ENCODE measurements at places on chromosomes 12 and 14. TPM values are rescaled to one million over a fixed set of nuclear protein-coding genes. Genes with fewer than 3 reads are reported as not detected.

- DNase-seq, result no peak
Observed at GRCh38 chr12:41956353-41956752, 188.3 kb downstream of the GXYLT1 start.

IGFBP6 gene
- total RNA-seq, result 96.6 TPM

DNA sequence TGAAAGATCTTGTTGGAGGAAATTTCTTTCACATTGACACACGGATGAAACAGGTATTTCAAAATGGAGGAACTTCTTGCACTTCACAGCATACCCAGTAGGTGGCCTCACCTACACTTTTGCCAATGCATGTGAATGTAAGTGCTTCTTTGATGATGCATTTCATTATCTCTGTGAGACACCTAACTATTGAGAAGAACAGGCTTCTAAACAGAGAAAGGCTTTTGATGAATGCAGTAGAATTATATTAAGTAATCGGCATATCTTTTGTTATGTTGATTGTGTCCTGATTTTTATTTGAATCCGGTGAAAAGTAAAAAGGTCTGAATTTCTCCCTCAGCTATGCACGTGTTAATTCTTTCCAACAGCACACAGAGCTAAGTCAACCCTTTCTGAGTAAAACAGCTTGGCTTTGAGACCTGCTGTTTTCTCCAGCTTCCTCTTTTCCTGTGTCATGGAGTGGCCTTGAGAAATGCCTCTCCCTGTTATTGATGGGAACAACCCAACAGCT is 399.0 kb downstream of the NAV3 start:
- DNase-seq, result no peak

DNA sequence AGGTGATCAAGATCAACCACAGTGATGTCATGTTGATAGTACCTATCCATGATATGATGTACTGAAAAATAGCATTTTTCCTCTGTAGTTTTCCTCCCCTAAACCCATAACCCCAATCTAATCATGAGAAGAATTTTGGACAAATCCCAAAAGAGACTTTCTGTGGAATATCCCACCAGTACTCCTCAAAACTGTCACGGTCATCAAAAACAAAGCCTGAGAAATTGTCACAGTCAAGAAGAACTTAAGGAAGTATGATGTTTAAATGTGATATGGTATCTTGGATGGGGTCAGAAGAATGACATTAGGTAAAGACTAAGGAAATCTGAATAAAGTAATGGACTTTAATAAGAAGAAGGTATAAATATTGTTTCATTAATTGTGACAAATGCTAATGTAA is 248.8 kb downstream of the RMST start:
- no peak for DNase-seq

DNA sequence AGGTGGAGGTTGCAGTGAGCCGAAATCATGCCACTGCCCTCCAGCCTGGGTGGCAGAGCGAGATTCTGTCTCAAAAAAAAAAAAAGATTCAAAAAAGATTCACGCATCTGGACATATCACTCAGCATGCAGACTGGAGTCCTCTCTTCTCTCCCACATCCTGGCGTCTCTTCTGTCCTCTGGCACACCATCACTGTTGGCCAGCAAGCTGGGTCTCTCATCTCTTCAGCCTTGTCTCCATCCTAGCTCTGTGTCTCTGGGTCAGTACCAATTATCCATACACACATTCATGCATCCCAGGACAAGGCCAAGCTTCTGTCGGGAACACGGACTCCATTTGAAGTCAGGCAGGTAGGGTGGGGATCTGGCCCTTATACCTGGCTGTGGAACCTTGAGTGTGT is 105.5 kb upstream of the MAP1LC3B2 start:
- no peak for DNase-seq

All from spinal cord (tissue), 10 donors.